ENCODE measurements at places on chromosomes 7 and 10.

GRCh38 chr7:108684629-108685028 lies 115.0 kb downstream of the DNAJB9 start:
- no peak for DNase-seq

GRCh38 chr7:147756300-147756699 lies 834.3 kb upstream of the C7orf33 start:
- DNase-seq: no peak

DNA sequence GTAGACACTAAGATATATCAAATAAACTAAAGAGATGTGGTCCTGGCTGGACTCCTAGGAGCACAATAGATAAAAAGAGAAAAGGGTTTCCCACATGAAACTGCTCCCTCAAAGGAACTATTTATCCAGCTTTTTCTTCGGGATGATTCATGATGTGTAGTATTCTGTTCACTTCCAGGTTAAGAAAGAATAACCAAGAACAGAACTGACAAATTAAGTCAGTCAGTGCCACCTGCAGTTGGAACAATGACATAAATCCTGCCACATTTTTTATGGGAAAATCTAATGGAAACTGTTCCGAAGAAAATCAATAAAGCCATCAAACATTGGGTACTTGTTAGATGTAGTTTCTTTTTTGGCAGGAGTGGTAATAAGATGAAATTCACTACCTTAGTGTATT lies 87.1 kb downstream of the POLR1F start:
- no peak for DNase-seq

GRCh38 chr7:155729847-155730246 lies 82.4 kb downstream of the SHH start:
- DNase-seq: no peak

- DNase-seq: no peak
Observed at GRCh38 chr7:158235862-158236261, 351.8 kb downstream of the PTPRN2 start.

DNA sequence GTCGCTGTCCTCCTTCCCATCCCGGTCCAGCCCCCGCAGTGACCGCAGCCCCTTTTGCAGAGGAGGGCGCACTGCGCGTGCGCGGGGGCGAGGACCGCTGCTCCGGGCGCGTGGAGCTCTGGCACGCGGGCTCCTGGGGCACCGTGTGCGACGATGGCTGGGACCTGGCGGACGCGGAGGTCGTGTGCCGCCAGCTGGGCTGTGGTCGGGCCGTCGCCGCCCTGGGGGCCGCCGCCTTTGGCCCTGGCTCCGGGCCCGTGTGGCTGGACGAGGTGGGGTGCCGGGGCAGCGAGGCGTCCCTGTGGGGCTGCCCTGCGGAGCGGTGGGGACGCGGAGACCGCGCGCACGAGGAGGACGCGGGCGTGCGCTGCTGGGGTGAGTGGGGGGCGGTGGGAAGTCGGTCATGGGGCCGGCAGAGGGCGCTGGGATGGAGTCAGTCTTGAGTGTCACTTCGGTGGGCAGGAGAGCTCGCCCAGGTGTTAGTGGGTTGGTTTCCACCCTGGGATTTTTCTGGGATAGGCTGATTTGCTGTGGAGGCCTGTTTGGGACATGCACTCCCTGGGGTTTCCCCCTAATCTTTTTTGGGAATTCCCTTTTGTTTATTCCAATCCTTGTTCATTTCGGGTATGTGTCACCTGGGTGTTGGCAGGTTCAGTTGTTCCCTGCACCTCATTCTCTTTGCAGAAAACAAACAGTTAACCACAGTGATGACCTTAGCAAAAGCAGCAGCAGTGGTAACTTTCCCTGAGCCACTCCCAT lies 11.6 kb downstream of the SCART1 start:
- peak; percentile 34 for DNase-seq

Data from GM20000 (cell line).